T-helper 9 cell (primary cell): ENCODE measurements at places on chromosomes 2 and 18.

DNA sequence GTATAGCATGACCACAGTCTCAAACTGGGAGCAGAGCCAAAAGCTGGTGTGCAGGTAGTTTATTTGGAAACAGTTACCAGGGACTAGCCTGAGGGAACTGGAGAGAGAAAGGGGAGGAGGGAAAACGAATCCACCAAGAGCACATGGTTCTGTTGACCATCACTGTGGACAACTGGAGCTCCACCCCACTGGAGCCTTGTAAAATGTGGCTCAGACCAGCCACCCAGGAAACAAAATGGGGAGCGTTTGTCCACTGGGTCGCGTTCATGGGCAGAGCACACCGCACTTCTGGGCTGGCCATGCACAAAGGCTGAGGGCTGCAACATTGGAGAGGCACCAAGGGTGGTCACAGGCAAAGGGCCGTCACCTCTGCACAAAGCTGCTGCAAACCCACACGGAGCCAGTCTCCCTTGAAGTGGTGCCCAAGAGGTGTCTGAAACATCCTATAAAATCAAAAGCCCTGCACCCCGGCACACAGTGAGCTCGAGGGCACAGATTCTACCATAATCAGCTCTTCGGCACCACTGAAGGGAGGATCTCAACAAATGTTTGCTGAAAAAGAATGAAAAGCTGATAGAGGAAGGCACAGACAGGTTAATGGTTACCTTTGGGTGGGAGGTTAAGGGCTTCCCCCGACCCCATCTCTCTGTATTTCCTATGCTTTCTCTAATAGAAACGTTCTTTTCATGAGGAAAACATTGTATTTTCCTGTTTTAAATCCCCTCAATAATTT, 192.9 kb downstream of the INHBB start:
- DNase-seq: no peak

DNA sequence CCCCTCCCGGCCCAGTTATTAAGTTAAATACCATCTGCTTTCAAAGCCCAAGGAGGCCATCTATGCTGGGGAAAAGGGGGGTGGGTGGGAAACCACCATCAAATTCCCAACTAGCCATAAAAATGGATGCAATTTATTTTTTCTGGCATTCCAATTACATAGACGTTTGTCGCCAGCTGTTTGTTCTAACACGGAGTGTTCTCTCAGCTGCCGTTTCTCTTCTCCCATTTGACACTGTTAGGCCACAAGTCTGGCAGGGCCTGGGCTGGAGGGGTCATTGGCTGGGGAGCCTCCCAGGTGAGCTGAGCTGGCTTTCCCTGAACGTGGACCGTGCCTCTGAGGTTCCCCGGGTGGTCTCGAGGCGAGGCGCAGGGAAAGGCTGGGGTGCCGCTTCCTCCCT, 16.6 kb downstream of the ATOH8 start:
- DNase-seq: no peak

DNA sequence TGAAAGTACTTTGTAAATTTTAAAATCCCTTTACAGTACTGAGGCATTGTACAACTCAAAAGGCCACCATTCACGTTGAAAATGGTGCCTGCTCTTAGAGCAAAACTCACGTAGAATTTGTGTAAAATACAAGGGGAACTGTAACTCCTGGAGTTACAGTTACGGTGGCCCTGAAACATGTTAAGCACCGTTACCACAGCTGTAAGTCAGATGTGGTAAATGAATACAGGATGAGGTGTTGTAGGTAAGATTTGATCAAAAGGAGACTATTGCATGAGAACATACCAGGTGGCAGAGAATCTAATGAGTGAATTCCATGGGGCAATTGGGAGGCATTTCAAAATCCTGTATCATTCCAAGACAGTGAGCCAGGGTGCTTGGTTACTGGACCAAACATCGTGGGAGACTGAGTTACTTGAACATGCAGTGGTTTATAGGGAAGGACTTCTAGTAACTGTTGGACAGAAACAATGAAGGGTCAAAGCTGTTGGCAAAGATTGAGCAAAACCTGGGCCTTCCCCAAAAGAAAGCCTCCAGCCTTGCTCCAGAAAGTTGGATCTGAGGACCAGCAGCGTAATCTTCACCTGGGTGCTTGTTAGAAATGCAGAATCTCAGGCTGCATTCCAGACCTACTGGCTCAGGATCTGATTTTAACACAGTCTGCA, 535.8 kb upstream of the POU3F3 start:
- no peak for DNase-seq

GRCh38 chr2:112751451-112752197, 12.8 kb downstream of the CKAP2L start:
- DNase-seq: no peak

- DNase-seq: peak; percentile 44
Observed at GRCh38 chr18:48833701-48834412, 116.9 kb downstream of the SMAD7 start.

DNA sequence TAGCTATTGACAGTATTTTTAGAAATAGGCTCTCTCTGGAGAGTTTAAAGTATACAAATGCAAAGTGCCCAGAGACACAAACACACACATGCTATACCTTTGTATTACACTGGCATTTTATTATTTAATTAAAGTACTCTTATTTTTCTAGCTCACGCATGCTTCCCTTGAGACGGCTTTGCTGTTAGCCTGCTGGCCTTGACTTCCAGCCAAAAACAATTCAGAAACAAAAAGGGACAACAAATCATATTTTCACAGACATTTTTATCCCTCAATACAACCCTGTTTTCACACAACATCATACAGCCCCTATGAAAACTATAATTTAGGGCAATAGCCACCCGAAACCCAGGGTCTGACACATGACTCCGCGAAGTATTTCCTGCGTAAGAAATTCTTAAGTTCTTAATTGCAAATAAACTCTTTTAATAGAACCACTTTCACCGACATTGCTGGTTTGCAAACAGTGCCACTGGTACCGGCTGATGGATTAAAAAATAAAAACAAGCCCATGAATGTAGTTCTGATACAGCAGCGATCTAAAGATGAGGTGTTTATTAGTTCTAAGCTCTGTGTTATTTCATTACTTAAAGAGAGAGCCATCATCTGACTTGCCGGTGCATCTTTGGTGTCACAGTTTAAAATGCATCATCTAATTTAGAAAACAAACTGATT, 185.1 kb downstream of the TCF4 start:
- no peak for DNase-seq

GRCh38 chr2:142742371-142743214, 134.9 kb upstream of the KYNU start:
- DNase-seq: no peak

DNA sequence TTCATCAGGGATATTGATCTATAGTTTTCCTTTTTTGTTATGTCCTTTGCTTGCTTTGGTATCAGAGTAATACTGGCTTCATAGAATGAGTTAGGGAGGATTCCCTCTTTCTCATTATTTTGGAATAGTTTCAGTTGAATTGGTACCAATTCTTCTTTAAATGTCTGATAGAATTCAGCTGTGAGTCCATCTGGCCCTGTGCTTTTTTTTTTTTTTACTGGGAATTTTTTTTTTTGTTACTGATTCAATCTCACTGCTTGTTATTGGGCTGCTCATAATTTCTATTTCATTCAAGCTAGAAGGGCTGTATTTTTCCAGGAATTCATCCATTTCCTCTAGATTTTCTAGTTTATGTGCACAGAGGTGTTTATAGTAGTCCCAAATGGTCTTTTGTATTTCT, 103.9 kb downstream of the RND3 start:
- DNase-seq: no peak

DNA sequence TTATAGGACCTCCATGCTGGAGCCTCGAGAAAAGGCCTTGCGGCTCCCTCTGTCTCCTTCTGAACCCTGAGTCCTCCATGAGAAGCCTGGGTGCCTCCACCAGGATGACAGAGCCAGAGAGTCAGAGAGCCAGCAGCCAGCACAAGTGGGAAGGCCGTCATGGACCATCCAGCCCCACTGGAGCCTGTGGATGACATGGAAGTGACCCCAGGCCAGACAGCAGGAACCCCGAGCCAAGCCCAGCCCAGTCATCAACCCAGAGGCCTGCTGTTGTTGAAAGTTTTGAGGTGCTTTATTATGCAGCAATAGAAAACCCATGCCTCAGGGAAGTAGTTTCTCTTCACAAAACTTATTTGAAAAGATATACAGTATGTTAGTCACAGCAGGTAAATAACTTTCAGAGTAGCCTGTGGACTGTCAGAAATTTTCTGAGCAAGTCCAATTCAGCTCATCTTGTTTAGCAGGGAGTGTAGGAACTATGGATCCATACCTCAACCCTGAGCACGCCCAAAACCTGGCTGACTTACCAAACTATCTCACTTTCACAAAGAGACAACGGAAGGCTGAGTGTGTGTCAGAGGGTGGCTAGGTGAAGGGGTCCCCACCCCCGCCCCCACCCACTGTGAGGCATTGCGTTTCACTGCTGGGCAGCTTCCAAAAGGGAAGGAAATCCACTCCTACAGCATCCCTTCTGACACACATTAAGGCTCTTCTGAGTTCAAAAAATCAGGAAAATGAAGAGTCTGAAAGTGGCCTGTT, 79.9 kb upstream of the NDUFV2 start:
- no peak for DNase-seq

DNA sequence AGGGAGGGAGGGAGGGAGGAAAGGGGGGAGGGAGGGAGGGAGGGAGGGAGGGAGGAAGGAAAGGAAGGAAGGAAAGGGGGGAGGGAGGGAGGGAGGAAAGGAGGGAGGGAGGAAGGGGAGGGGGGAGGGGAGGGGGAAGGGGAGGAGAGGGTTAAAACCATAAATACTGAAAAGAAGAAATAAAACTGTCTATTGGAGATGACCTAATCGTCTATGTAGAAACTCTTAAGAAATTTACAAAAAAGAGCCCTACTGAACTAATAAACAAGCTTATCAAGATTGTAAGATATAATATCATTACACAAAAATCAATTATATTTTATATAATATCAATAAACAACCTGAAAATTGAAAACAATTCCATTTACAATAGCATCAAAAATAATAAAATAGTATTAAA, 32.3 kb upstream of the CTDP1 start:
- DNase-seq: no peak

GRCh38 chr18:55861266-55861665, 273.3 kb upstream of the TCF4 start:
- DNase-seq: no peak

- DNase-seq: no peak
Observed at GRCh38 chr2:207257251-207258250, 91.8 kb upstream of the KLF7 start.

- DNase-seq: no peak
Observed at GRCh38 chr2:230564805-230565779, 147.6 kb upstream of the CAB39 start.

GRCh38 chr2:113068706-113069485, 1.1 kb downstream of the IL1F10 start:
- no peak for DNase-seq
